ENCODE measurements at places on chromosomes 2 and 18.

GRCh38 chr2:42102591-42103450 is 55.0 kb downstream of the PKDCC start:
- DNase-seq, result peak; percentile 70

DNA sequence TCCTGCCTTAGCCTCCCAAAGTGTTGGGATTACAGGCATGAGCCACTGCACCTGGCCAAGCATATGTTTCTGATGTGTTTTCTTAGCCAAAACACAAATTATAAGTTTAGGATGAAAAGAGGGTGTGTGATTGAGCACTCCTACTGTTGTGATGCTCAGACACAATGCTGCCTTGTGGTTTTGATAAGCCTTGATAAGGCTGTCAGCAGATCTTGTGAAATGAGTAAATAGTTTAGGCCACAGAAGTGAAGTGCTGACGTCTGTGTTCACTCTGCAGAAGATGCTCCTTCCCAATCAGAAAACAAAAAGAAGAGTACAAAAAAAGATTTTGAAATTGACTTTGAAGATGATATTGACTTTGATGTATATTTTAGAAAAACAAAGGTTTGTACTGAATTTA is 24.3 kb downstream of the NCAPH start:
- no peak for DNase-seq

DNA sequence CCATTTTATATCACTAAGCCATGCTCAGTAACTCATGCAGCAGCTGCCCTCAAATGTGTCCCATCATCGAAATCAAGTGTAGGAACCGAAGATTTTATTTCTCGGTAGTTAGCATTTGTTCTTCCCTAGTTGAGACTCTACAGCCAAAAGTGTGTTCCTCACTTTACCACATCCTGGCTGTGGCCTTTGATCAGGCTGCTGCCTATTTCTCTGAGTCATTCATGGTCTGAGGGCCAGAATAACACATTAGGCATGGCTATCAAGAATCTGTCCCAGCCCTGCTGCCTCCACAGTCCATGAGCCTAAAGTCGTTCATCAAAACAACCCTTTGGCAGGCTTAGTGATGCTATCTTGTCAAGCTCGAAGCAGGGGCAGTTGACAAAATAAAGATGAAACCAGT is 300.1 kb downstream of the TDRD15 start:
- no peak for DNase-seq

- no peak for DNase-seq
Measured at GRCh38 chr2:17966798-17967197, 88.3 kb downstream of the KCNS3 start.

All from GM13976 (cell line).